ENCODE measurements at places on chromosomes 3 and 15.

DNA sequence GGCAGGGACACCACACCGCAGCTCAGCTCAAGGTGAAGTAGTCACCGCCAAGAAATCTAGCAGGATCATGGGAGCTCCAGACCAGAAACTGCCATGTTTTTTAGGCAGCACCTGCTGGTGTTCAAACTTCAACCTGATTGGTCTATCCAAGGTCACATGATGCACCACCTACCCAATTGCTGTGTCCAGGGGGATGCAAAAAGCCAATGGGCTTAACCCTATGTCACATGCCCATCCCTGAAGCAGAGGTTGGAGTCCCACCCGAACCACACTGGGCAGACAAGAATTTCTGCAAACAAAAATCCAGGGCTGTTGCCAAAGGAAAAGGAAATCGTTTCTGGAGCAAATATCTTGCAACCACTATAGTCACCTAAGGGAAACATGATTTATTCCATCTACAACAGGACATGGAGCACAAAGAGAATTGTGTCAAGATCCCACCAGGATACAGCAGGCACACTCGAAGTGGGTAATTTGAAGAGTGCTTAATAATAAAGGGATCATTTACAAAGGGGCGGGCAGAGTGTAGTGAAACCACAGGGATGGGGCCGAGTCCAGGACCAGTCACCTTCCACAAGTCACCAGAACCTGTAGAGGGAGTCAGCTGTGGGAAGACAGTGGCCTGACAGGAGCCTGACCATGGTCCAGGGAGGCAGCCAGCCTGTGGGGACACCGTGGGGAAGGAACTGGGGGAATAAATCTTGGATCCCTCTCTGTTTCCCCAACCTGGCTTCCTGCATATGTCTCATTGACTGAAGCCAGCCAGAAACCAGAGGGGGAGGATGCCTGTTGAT lies 34.2 kb upstream of the TSEN2 start:
- DNase-seq: no peak

DNA sequence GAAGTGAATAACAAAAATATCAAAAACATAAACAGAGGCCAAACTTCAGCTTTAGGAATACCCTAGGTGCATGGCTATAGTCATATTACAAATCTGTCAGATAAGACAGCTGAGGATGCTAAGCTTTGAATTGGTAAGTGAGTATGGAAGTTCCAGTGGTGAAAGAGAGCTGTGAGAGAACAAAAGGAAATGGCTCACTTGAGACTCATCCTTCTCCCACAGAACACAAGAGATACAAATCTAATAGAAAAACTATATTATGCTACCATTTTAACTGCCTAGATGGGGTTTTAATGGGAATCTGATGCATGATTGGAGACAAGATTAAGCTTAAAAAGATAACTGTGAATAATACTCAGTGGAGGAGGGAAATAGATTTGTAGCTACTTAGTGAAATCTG lies 21.5 kb upstream of the PEX5L start:
- no peak for DNase-seq

- no peak for DNase-seq
Measured at GRCh38 chr3:12352253-12352652, 63.4 kb downstream of the PPARG start.

- DNase-seq: no peak
Measured at GRCh38 chr15:95454403-95455262, 875.9 kb upstream of the NR2F2 start.

DNA sequence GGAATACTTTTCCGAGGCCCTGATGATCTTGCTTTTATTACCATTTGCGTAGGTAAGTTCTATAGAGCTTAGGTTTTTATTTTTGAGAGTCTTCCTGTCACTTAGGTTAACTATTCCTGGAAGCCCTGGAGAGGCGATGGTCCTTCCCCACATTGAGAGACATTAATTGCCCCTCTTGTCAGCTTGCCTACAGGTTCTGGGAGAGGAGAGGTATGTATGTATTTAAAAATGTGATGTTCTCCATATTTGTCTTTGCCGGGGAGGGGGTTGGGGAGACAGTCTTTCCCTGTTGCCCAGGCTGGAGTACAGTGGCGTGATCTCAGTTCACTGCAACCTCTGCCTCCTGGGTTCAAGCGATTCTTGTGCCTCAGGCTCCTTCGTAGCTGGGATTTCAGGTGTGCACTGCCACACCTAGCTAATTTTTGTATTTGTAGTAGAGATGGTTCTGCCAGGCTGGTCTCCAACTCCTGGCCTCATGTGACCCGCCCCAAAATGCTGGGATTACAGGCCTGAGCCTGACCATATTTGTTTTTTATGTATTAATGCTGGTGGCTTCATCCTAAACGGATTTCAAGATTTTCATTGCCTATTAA lies 6.2 kb downstream of the RPSA start:
- DNase-seq: no peak
